Stimulated activated CD4-positive, alpha-beta T cell treated with anti-CD3 and anti-CD28 coated beads, Interleukin-2, amount 100 ng/mL, for 48 hours (primary cell): ENCODE measurements at places on chromosomes 7 and 10.

- DNase-seq = no peak
Observed at GRCh38 chr7:128322040-128322643, 21.6 kb downstream of the RBM28 start.

GRCh38 chr10:45487735-45488134, 113.7 kb downstream of the ALOX5 start:
- DNase-seq = no peak

DNA sequence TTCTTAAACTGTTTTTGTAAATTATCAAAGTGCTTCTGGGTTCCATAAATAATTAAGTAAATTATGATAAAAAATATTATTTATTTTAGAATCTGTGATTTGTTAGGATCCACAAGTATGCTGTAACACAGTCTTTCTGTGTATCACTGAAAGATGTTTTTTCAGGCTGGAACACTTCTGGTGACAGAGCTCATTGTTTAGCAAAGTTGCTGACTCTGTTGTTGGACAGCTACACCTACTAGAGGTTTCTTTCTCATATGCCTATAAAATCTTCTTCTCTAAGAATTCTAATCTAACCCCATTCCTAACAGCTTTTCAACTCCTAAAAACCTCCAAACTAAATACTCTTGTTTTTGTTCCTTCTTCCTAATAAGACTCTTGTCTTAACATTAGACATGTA, 176.8 kb downstream of the THSD7A start:
- DNase-seq = no peak

DNA sequence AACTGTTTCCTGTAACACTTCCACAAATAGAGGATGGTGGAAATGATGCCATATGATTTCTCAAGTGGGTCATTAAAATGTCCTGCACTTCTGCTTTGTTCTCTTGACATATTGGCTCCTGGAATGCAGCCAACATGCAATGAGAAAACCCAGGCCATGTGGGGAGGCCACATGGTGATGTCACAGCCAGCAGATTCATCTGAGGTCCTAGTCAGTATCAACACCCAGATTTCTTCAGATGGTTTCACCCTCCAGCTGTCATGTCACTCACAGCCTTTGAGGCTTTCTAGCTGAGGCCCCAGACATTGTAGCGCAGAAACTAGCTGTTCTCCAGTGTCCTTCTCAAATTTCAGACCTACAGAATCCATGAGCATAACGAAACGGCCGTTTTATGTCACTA, 102.3 kb upstream of the NUPR2 start:
- no peak for DNase-seq

DNA sequence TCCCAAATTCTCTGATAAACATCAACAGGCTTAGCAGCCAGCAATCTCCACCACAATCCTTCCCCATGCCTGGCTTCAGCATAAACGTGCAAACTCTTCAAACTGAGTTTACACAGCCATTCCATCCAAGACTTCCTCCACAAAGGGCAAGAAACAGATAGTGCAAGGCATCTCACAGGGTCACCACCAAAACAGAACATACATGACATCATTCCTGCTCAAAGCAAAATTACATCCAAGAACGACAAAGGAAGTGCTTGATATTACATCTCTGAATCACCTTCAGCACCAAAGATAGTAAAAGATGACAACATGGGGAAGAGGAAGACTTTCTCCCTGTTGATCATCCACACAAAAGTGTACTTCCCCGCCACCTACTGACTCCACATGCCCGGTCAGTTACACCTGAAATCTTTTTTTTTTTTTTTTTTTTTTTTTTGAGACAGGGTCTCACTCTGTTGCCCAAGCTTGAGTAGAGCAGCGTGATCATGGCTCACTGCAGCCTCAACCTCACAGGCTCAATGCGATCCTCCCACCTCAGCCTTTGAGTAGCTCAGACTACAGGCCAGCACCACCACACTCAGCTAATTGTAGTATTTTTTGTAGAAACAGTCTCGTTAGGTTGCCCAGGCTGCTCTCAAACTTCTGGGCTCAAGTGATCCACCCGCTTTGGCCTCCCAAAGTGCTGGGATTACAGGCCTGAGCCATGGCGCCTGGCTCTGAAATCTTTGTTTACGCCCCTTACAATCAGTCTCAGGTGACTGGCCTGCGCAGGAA, 127.5 kb downstream of the PARD3 start:
- no peak for DNase-seq

- no peak for DNase-seq
Observed at GRCh38 chr10:5462841-5463293, 36.5 kb downstream of the CALML5 start.

DNA sequence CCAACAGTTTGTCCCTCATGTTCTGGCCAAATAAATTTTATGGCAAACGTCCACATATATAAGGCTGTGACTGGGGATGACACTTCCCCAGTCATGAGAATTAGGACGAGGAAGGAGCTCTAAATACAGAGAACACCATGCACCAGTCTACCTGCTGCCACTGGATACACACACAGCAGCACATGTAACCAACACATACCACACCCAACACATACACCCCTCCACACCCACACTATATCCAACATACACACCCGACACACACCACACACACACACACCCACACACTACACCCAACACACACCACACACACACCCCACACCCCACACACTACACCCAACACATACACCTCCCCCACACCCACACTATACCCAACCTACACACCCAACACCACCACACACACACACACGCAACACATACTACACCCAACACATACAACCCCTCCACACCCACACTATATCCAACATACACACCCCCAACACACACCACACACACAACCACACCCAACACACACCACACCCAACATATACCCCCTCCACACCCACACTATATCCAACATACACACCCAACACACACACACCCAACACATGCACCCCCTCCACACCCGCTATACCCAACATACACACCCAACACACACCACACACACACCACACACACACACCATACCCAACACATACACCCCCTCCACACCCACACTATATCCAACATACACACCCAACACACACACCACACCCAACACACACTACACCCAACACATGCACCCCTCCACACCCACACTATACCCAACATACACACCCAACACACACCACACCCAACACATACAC, 74.1 kb downstream of the HIPK2 start:
- DNase-seq = no peak

GRCh38 chr10:23448802-23449570, 10.1 kb downstream of the OTUD1 start:
- no peak for DNase-seq

DNA sequence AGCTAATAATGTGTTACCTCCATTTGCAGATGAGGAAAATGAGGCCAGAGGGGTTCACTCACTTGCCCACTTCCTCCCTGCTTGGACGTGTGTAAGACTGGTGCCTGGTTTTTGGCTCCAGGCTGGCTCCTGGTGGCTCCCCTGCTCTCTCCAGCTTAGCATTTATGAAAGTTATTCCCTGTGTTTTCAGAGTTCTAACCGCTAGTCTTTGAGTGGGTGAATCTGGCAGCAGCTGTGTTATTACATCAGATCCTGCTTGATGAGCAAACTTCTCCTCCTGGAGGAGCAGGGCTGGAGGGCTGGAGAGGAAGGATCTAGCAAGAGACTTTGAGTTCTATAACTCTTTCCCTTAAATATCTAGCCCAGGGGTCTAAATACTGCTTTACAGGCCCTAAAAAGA, 80.9 kb upstream of the AGBL3 start:
- DNase-seq = no peak

- peak; percentile 7 for DNase-seq
Observed at GRCh38 chr7:36600869-36601530, 123.3 kb downstream of the AOAH start.

- DNase-seq = no peak
Observed at GRCh38 chr10:103736763-103737162, 118.6 kb downstream of the SH3PXD2A start.

GRCh38 chr10:131146790-131147189, 164.7 kb downstream of the TCERG1L start:
- DNase-seq = no peak

- no peak for DNase-seq
Observed at GRCh38 chr10:73017955-73018480, 63.4 kb upstream of the PLA2G12B start.

DNA sequence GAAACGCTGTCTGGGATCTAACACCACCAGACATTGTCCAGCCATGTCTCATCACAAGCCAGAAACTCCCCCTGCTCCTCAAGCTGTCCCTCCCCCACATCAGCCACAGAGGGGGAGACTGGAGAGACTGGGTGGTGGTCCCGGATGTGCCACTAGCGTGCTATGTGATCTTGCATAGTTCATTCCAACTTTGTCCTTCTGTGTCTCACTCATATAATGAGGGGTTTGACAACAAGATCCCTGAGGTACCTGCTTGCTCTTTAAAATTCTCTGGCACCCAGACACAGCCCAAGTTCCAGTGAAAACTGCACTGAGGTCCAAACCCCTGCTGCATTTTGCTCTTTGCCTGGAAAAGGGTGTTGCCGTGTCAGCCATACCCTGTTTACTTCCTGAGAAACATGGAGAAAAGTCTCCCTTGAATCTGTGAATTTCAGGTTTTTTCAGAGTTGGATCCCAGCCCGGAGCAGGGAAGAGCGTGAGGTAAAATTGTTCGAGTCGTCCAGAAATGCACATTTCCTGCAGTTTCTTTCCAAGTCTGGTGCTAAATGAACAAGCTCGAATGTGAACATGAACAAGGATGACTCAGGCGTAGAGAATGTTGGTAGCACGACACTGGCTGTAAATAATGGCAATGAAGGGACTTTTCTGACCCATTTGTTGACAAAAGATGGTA, 156.6 kb downstream of the CCDC3 start:
- DNase-seq = no peak

GRCh38 chr7:85039196-85039923, 147.5 kb downstream of the SEMA3D start:
- no peak for DNase-seq

DNA sequence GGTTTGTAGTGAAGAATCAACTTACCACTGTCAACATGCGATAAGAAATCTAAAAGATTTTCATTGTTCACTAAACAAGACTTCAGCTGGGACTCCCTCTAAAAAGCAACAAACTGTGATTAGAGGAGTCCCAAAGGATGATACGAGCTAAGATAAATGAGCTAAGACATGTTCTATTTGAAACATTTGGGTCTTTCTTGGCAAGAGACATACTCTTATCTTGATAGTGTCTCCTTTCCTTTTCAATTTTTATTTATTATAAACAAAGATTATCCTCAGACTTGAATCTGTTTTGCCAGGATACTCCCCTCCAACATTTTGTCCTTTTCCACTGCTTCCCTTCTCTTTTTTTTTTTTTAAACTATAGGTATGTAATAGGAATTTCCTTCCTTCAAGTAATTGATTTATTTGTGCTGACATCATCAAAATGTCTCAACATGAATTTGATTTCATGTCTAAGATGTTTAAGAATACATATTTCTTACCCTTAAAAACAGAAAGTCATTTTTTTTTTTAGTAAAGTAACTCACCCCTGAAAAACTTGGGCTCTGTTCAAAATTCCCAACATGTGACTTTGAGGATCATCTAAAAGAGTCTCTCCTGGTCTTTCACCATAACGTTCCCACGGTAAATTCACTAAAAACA, 158.4 kb upstream of the NRP1 start:
- no peak for DNase-seq

DNA sequence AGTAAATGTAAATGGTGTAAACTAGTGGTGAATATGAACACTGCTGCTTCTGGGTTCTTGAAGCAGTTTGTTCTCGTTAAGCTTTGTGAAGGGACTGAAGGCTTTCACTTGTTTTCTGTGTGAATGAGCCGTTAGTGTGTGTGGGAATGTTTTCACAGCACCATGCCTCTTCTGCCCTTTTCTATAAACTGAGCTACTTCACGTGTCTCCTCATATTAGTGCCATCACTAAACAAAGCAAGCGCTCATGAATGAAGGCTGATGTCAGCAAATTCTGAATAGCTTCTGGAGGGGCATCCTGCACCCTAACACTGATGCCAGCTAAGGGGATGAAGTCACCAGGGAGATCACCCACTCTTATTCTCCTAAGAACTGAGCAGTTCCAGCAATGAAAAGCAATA, 205.6 kb upstream of the ETV1 start:
- DNase-seq = no peak

- no peak for DNase-seq
Observed at GRCh38 chr7:7122701-7123281, 59.6 kb upstream of the C1GALT1 start.

DNA sequence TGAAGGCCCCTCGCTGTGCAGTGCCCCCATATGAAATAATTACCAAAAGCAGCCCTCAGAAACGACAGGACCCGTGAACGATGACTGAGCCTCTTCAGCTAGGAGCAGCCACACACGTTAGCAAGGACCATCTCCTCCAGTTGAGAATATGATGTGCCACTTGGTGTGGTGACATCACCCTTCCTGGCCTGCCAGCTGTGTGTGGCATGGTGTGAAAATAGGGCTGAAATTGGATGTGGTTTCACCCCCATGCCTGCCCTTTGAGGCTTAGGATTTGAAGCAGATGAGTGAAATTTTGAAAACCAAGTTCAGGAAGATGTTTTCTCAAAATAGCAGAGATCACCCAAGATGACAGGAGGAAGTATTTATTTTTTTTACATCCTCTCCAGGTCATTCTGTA, 49.1 kb upstream of the BTBD16 start:
- no peak for DNase-seq

DNA sequence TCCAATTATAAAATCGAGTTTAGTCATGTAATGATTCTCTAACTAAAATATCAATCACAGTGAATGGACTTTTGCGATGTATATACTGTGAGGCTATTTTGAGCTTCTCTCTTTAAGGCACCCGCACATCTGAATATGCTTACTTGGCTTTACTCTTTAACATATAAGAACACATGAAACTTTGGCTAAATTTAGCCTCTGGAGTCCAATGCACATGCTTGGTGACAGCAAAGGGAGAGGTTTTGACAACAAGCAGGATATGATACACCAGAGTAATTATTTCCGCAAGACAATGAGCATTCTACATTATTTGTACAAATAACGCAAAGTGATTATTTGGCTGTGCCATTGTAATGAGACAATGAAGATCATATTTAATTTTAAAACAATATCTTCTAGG, 72.4 kb downstream of the ARID5B start:
- DNase-seq = no peak

DNA sequence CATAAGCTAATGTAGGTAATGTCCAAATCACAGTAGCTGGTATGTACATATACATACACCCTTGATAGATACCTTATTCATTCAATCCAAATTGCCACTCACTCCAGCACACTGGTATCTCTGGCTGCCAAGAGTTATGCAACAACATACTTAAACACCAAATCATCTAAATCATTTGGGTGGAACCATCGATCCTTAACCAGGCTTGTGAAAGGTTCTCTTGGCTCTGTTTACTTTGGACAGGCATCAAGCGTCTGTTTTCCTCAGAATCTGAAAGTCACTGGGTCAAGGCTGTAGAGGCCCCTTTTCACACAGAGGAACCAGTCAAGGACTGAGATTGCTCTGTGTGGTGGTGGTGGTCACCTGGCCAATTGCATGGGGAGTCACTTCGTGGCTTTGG, 24.6 kb downstream of the JAZF1 start:
- DNase-seq = no peak

DNA sequence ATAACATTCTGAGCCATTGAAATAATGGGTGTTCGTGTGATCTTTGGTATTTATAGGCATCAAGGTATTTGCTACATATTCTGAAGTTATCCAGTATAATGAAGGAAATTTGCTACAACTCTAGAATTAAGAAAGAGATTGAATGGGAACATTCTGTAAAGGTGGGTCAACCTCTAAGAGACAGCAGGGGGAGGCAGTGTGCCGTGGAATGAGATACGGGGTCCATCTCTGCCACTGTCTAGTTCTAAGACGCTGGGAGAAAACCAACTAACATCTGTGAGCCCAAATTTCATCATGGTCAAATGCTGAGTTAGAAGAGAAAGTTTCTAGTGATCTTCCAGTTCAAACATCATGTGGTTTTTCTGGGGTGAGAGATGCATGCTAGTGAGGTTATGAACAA, 368.9 kb downstream of the SORCS1 start:
- no peak for DNase-seq
